T-cell (primary cell): ENCODE measurements at places on chromosomes 1 and 21.

DNA sequence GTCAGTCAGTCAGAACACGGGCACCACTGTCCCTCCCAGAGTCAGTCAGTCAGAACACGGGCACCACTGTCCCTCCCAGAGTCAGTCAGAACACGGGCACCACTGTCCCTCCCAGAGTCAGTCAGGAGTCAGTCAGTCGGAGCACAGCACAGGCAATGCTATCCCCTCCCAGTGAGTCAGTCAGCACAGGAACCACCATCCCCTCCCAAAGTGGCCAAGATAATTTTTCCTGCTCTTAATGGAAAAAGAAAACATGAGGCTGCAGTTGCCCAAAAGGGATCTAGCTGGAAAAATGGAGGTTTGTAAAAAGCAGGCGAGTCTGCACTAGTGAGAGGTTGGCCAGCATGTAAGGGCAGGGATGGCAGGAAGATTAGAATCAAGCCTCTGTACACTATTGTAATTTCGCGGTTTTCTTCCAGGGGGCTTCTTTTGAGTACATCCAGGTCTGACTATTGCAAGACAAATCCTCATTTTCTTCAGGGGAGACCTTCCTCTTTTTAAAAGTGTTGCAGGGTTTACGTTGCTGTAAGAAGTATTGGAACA is 213.8 kb downstream of the SIPA1L2 start:
- no peak for DNase-seq

DNA sequence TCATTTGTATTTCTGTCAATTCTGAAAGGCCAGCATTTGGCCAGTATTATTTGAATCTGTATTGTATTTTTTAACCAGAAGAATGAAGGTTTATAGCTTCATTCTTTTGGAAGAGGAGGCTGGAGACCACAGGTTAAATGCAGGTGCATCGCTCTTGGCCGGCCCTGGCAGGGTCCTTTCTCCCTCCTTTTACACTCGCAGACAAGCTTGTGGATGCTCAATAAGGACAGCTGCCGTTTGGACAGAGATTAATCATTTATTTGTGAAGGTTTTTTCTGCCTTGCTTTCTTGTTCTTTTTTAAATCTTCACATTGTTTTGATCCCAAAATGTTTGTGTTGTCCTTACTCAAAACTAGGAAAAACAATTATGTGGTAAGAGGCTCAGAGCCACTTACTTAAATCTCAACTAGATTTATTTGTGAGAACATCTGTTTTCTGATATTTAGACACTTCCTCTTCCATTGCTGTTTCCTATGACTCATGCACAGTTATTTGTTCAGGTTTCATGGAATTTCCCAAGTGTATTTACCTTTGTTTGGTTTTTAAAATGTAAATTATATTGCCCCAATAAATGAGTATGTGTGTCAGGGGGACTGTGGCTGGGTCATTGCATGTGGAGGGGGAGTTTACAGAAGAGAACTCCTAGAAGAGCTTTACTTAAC is 46.7 kb upstream of the LAMC2 start:
- DNase-seq = no peak

DNA sequence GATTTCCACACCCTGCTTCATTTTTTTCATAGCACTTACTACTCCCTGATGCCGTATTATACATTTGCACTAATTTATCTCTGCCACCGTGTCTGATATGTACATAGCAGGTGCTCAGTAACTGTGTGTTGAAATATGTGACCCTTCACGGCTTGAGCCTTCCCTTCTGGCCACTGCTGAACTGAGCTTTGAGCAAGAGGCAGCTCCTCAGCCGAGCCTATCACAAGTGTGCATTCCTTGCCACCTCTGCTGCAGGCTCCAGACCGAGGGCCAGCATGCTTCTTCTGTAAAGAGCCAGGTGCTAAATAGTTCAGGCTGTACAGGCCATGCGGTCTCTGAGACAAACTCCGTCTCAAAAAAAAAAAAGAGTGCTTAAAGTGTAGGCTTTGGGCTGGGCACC is 22.6 kb downstream of the PLEKHM2 start:
- no peak for DNase-seq

DNA sequence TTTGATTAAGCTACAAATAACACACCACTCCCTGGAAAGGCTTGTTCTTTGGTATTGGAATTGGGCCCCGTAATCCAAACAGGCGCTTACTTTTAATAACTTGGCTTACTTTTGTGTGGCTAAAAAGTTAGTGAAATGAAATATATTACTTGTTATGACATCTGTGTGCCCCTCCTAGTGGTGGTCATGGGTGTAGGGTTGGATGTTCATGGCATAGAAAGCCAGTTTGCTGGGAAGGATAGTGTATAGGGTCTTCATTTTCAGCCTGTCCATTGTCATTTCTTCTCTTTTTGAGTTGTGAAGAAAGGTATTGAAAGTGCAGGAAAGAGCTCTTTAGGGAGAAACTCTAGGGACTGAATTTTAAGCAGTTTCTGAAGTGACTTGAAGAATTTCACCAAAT is 5.9 kb downstream of the CDC14A start:
- DNase-seq = peak; percentile 27

DNA sequence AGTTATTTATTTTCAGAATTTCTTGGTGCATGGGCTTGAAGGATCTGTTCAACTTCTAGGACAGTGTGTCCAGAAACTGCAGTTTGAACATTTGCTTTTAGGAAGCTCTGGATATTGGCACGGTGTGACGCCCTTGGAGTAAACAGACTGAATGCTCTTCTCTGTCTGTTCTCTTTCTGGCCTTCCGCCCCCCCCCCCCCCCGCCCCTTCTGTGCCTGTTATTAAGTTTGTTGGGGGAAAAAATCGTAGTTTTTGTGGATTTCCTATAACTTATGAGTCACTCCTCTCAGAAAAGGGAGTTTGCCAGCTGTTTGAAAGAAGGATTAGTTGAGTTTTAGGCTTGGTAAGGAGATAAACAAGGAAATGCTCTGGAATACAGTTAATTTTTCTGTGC is 1.2 kb downstream of the KCTD3 start:
- no peak for DNase-seq

DNA sequence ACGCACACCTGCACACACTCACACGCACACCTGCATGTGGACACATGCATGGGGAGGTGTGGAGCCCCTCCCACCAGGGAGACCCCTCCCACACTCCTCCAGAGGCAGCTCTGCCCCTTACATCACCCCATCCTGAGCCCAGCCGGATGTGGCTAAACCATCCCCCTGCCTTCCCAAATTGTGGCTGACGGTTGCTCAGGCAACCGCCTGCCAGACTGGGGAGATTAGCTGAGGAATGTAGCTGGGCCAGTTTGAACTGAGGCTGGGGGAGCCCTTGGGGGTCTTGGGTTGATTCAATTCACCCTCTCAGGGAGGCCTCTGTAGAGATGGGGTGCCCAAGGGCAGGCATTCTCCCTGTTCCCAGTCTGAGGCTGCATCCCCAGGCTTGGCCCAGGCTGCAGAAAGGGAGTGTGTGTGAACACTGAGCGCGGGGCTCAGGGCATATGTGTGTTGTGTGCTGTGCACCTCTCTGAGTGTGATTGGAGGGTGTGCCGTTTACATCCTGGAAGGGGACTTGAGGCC is 12.9 kb downstream of the PTPRU start:
- DNase-seq = no peak

- no peak for DNase-seq
These were observed 189.1 kb upstream of the C1orf87 start for GRCh38 chr1:60262701-60263100.
